NCI-H82 (cell line): ENCODE measurements at places on chromosomes 11 and 22.
A peak's percentile ranks its signal among the peaks of the same experiment; 100 is the strongest.

DNA sequence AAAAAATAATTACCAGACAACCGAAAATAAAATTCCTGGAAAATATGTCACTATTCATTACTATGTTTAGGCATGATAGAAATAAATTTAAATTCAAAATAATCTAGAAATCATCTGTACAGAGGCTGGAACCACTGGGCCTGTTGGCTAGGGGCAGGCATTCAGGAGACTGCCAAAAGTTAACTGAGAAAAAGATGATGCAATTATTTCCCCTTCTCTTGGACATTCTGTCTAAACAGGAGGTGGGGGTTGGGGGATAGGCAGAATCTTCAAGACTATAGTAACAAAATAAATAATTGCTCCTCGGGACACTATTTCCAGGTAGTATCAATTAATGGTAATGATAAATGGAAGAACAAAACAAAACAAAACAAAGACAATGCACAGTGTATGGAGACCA lies 14.1 kb downstream of the BTBD10 start:
- DNase-seq: no peak

DNA sequence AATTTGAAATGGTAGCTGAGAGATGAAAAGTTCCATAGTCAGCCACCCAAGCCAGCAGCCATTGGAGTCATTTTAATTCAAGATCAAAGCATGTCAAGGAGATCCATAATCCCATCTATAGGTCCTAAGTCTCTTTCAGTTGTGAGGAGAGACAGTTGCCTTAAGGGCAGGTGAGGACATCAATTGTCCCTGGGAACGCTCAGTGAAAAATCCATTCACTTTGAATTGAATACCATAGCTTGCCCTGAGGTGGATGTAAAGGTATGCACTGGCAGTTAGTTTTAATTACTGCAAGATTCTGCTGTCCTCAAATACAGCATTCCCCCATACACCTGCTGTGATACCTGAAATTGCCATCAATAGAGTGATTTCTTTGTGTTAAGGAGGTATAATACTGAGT lies 25.3 kb upstream of the TBCEL start:
- DNase-seq: no peak

DNA sequence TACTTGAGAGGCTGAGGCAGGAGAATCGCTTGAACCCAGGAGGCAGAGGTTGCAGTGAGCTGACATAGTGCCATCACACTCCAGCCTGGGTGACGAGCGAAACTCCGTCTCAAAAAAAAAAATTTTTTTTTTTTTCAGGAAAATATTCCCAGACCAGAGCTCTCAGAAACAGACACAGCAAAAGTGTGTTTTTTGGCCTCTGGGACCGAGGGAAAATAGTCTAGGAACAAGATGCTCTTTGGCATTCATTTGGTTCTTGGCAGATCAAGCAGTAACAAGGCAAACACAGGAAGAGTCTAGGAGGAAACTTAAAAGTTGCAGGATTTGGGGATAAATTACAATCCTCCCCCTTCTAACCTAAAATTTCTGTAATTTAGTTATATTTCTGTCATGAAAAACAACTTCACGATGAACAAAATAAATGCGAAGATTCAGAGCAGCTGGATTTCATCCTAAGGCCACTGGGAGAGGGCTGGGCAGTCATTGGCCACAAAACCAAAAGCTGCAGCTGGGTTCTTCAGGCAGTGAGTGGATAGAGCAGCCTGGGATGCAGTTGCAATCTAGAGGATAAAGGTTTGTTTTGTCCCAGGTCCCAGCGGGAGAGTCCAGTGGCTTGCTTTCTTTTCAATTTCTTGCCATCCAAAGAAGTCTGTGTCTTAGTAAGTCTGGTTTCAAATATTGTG lies 19.7 kb downstream of the ATG16L2 start:
- no peak for DNase-seq

- DNase-seq: no peak
Observed at GRCh38 chr11:3958281-3958680, 102.8 kb downstream of the STIM1 start.

DNA sequence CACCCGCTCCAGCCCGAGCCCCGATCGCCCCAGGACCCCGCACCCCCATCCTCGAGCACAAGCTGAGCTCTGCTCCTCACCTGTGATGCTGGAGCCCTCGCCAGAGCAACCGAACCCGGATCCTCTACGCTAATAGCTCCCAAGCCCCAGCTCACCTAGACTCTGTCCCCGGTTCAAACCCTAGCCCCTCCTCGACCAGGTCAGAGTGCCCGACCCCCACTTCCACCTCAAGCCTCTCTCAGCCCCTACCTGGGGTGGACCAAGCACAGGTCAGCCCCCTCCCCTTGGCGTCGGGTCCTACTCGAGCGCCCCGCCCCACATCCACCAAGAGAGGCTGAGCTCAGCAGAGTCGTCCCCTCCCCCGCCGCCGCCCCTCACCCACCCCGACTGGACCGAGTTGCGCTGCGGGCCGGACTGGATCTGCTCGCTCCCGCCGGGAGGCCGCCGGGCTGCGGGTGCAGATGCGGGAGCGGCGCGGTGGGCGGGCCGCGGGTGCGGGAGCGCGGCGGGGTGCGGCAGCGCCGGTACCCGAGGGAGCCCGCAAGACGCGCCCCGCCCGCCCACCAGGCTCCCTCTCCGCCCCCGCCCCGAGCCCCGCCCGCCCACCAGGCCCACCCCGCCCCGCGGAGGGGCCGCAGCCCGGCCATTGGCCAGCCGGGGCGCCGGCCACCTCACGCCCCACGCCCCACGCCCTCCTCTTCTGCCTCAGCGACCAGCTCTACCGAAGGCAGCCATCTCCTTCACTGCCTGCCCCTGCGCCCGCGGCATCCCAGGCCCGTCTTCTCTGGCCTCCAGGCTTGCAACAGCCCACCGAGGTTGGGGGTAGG lies 577 bp upstream of the DKK3 start:
- peak; percentile 33 for DNase-seq

- DNase-seq: peak; percentile 88
Observed at GRCh38 chr11:117633976-117634755, 162.8 kb downstream of the DSCAML1 start.

DNA sequence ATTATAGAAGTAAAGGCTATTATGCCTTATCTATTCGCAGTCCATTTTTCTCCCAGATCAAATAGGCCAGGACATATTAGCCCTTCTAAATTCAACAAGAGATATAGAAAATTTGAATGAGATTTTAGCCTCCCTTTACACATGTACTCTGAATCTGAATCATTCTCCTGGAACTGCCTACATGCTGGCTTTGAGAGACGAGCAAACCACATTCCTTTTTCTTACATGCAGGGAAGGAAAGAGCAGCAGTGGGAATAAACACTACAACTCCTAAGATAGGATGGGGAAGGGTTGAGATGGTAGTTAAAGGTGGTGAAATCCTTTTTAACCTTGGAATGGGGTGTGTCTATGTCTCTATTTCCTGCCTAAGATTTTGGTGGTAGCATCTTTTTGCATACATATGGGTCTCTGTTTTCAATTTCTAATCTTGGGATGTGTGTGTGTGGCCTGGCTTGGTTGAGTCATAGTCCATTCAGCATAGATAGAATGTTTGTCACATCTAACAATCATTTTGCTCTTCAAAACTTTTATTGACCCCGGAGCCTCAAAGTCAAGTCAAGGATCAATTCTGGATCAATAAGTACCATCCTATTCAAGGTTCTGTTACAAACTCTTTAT lies 11.1 kb upstream of the OOSP2 start:
- no peak for DNase-seq

GRCh38 chr11:26551186-26551801 lies 20.8 kb downstream of the MUC15 start:
- peak; percentile 3 for DNase-seq

GRCh38 chr22:17878186-17878694 lies 104.0 kb upstream of the BID start:
- DNase-seq: no peak

DNA sequence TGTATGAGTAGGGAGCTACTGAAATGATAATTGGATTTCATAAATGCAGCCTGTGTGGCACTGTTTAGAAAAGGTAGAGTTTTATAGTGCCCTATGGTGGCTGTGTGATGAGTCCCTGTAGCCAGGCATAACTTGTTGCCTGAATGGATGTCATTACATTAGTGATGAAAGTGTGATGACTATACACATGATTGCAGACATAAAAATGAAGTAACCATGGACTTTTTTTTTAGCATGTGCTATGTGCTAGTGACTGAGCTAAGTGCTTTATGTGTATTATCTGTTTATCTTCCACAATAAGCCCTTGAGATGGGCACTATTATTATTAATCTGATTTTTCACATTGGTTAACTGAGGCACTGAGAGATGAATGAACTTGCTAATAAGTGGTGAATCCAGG lies 13.5 kb upstream of the GRAMD1B start:
- no peak for DNase-seq

- no peak for DNase-seq
Observed at GRCh38 chr11:47361419-47361818, 8.9 kb upstream of the MYBPC3 start.
